ENCODE measurements at places on chromosomes 16 and 17. TPM values are rescaled to one million over a fixed set of nuclear protein-coding genes. Genes with fewer than 3 reads are reported as not detected.

ADAP2 gene
- total RNA-seq = 0.90 TPM

RSKR gene
- total RNA-seq = 4.3 TPM

CDH3 gene
- total RNA-seq = not detected

MFAP4 gene
- 20.2 TPM for total RNA-seq

CMTM4 gene
- total RNA-seq = 16.8 TPM

SPNS2 gene
- 0.27 TPM for total RNA-seq

KRT32 gene
- 0.09 TPM for total RNA-seq

AOC3 gene
- 0.08 TPM for total RNA-seq

AGRP gene
- not detected for total RNA-seq

KCNJ18 gene
- total RNA-seq = not detected

ITGAL gene
- not detected for total RNA-seq

GP1BA gene
- total RNA-seq = not detected

HOXB7 gene
- total RNA-seq = 0.18 TPM

PYY gene
- not detected for total RNA-seq

MED1 gene
- total RNA-seq = 31.7 TPM

CNTNAP4 gene
- 0.49 TPM for total RNA-seq

GNG13 gene
- total RNA-seq = not detected

KRT10 gene
- total RNA-seq = not detected

CTU2 gene
- 4.3 TPM for total RNA-seq

Measured in fibroblast of the aortic adventitia (primary cell).